Non-pigmented ciliary epithelial cell (primary cell): ENCODE measurements at places on chromosomes 3 and 15.

DNA sequence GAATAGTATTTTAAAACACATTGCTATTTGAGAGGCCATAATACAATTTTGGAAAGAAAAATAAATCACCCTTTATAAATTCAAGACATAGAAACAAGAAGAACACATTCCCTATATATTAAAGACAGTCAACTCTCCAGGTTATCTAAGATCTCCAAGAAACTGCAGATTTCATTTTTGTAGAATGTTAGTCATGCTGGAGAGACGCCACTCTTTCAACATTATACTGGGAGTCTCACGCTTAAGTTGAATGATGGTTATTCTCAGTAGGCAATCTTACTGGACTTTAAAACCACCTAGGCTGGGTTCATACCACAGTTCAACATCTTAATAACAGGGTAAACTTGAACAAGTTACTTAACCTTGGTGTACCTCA is 3.6 kb upstream of the CHRM5 start:
- DNase-seq, result no peak

DNA sequence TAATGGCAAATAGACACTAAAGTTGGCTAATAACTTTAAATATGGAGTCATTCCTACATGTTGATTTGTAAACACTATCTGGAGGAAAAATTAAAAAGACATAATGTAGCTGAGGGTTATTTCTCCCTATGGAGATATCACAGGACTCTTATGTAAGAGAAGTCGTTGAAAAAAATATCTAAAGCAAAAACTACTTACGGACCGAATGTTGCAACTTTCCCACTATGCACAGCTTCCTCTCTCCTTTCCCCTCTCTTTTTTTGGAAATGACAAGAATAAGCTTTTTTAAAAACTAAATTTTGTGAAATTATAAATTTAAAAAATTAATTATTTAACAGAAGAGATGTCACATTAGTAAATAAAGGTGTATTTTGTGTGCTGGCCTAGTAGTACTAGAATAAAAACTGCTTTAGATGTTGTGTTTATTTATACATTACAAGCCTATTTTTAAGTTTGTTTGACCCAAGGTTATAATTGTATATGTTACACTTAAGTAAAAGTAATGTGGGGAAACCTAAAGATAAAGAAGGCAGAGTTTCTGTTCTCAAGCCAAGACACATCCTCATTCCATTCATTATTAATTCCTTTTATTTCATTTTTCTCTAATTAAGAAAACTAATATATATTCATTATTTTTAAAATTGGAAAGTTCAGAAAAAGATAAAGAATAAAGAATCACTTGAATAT is 20.7 kb upstream of the PPARG start:
- no peak for DNase-seq

GRCh38 chr15:41647262-41647661 is 12.9 kb upstream of the MGA start:
- DNase-seq, result no peak

DNA sequence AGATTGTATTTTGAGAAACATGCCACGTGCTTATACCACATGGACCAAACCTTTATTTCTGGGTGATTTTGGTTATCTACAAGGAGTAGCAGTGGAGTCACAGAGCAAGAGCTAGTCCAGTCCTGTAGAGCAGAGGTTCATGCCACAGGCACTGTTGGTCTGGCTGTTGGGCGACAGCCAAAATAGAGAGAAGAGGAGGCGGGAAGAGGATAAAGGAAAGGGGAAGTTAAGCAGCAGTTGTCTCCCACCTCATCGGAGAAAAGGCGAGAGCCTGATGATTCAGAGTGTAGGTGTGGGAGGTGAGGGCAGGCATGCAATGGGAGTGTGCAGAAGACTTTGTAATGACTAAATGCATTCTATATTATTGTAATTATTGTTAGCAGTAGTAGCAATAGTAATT is 237.5 kb upstream of the ROPN1 start:
- no peak for DNase-seq

DNA sequence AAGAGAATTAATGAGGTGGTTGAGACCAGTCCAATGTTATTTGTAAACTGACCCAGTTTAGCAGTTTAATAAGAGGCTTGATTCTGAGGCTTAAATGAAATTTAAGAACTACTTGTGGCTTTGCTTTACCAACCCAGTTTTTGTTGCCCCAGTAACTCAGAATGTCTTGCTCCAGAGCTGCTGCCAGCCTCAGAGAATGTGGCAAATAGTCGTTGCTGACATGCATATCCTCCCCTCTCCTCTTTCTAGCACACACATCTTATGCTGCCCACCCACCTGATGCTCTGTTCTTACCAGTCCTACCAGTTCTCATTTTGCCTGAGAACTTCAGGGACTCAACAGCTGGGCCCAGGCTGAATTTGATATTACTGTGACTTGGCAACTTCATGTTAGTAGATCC is 92.4 kb upstream of the TSC22D2 start:
- DNase-seq, result no peak
